Left lung (tissue), 14 donors: ENCODE measurements at places on chromosomes 5 and 9.

DNA sequence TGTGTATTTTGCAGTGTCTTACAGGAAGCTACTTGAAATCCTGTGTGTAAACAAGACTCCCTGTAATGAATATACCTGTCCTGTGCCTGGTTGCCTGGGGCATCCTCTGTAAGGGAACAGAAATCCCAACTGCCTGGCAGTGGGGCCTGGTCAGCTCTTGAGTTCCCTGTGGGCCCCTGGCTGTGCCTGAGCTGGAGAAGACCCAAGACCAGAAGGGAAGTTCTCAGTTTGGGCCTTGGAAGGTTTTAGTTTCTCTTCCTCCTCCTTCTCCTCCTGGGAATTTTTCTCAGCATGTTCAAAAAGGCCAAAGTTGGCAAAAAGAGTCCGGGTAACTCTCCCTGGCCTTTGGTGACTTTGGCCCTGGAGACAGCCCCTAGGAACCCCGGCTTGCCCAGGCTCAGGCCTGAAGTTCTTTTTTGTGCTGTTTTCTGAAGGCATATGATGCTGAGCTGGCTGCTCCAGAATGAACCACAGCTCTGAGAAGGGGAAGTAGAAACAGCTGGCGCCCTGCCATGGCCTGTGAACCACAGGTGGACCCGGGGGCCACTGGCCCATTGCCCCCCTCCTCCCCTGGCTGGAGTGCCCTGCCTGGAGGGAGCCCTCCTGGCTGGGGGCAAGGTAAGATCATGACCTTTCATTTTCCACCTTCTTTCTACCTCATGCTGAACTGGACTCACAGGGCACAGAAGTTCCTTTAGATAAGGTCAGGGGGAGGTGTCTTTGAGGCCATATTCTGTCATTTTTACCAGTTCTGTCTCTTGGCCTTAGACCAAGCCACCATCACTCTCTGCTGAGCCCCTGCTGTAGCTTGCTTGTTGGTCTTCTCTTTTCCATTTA is 5.8 kb downstream of the TMEM268 start:
- no peak for DNase-seq

- DNase-seq: no peak
Measured at GRCh38 chr5:121630402-121630801, 221.3 kb upstream of the FTMT start.

GRCh38 chr5:69103521-69103920 is 9.7 kb downstream of the SLC30A5 start:
- no peak for DNase-seq

GRCh38 chr9:89317282-89317681 is 1.0 kb upstream of the SECISBP2 start:
- no peak for DNase-seq

- no peak for DNase-seq
Measured at GRCh38 chr5:68318955-68319705, 103.6 kb downstream of the PIK3R1 start.

GRCh38 chr5:2677689-2678088 is 73.8 kb downstream of the IRX2 start:
- DNase-seq: no peak

- DNase-seq: no peak
Measured at GRCh38 chr5:21910731-21911130, 942.4 kb downstream of the CDH12 start.

- no peak for DNase-seq
Measured at GRCh38 chr9:83285445-83286225, 222.7 kb upstream of the RASEF start.

GRCh38 chr5:153463806-153464205 is 26.7 kb upstream of the GRIA1 start:
- no peak for DNase-seq

GRCh38 chr5:33312571-33313549 is 127.9 kb upstream of the TARS1 start:
- DNase-seq: no peak

DNA sequence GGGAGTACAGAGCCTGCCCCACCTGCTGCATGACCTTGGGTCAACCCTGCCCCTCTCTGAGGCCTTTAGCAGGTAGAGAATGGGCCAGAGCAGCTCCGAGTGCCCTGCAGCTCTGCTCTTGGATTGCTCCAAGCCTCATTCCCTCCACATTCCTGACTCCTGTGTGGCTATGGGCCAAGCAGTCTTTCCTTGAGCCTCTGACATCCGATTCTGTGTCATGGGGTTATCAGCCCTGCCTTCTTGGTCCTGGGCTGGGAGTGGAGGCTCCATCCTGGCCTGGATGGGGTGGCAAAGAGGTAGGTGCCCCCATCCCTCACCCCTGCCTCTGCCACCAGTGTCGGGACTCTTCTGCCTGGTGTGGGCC is 13.7 kb downstream of the FPGS start:
- DNase-seq: no peak

DNA sequence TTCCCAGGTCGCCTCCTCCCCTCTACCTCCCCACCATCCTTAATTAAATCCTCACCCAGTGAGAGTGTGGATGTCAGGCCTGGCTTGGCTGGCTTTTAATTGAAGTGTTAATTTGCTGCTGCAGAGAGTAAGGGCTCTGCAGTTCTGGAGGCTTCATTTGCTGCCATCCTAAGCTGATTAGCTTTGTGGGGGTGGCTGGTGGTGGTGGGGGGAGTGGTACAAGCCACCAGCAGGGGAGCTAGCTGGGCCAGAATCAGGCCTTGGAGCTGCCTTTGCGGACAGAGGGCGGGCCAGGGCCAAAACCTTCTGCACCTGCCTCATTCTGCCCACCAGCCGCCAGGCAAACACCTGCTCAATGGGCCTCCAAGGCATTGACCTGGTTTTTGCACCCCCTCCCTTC is 26.8 kb upstream of the TIFAB start:
- DNase-seq: no peak
